Psoas muscle (tissue), 8 donors: ENCODE measurements at places on chromosomes 4 and X. TPM values are rescaled to one million over a fixed set of nuclear protein-coding genes. Genes with fewer than 3 reads are reported as not detected.
A peak's percentile ranks its signal among the peaks of the same experiment; 100 is the strongest.

GRCh38 chr4:53089936-53090729 is 228.0 kb downstream of the RASL11B start:
- no peak for DNase-seq

DNA sequence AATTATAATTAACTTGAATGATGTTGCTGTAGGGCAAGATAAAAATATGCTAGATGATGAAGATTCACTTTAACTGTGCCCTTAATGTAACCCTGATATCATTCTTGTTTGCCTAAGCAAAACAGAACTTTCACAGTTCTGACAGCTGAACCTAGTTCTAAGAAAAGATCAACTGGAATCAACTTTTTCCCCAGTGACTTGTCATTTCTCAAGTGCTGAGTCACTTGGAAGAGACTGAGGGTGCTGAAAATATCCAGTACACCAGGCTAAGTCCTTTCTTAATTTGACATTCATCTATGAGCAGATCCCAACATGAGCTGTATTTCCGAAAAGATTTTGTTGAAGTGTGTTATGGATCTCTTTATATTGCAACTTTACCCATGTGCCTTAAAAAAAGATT is 140.4 kb downstream of the MID1IP1 start:
- no peak for DNase-seq

GRCh38 chrX:74297766-74298165 is 6.2 kb upstream of the ZCCHC13 start:
- DNase-seq: no peak

RNF128 gene
- 7.1 TPM for total RNA-seq

DNA sequence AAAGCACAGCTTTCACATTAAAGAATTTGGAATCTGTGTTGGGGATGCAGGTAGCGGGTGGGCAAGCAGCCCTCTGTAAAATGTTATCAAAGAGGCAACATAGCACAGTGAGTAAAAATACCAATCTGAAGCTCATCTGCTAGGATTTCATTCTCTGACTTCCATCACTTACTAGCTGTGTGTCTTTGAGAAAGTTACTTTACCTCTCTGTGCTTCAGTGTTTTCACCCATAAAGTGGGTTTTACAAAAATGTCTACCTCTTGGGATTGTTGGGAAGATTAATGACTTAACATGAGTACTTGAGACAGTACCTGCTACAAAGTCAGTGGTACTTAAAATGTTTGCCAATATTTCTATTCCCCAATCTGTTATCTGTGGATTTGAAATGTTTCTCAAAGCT is 7.9 kb upstream of the DCUN1D4 start:
- no peak for DNase-seq

DNA sequence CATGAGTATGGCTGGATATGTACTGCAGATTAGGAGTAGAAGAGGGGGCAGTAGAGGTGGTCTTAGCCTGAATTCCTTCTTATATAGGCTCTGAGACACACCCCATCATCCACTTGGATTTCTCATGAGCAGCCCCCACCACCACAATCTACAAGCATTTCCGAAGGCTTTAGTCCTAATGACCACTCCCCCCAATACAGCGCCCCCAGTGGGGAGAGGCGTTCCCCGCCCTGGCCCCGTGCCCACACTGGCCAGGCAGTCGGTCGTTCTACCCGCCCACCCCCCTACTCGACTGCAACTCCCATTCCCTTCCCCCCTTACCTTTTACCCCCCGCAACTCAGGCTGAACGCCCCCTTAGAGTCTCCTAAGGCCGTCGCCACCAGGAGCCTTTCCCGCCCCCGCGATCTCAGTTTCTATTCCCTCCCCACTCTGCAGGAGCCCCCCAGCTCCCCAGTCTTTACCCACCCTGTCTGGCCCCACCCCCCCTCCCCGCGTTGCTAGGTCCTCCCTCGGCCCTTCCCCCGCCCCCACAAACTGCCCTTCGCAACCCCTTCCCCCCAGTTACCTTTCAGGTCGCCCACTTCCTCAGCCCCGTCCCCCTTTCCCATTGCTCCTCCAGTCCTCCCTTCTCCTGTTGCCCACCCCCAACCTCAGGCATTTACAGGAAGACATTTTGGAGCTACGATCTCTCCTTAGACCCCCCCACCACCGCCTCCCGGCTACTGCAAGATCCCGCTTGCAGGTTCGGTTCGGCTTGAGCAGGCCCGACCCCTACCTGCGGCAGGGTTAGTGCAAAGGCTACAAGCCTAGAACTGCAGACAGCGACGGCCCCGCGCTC is 468 bp downstream of the ZMYM3 start:
- peak; percentile 44 for DNase-seq

GRCh38 chrX:129637217-129638109 is 17.3 kb downstream of the APLN start:
- DNase-seq: peak; percentile 63

TIGD4 gene
- total RNA-seq: 0.12 TPM

SRPK3 gene
- total RNA-seq: 78.0 TPM

DNA sequence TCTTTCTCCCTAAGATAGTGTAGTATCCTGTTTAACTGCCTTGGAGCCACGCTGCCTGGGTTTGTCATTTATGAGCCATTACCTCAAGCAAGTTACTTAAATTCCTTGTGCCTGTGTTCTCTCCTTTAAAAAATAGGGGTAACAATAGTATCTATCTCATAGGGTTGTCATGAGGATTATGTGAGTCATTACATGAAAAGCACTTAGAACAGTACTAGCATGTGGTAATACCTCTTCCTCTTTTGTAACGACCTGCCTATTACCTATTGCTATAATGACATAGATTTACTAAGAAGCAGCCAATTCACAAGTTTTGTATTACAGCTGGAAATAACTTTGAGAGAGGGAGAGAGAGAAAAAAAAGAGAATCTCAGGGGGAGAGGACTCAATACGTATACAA is 834.7 kb downstream of the RAPGEF2 start:
- DNase-seq: no peak

XAGE1A gene
- total RNA-seq: not detected

BRS3 gene
- 0.08 TPM for total RNA-seq

- no peak for DNase-seq
Observed at GRCh38 chrX:119359618-119360382, 39.3 kb upstream of the SLC25A43 start.

GRCh38 chr4:84529169-84529751 is 30.2 kb upstream of the NKX6-1 start:
- DNase-seq: no peak

- no peak for DNase-seq
Observed at GRCh38 chrX:152991123-152991522, 2.8 kb downstream of the PNMA5 start.

DNA sequence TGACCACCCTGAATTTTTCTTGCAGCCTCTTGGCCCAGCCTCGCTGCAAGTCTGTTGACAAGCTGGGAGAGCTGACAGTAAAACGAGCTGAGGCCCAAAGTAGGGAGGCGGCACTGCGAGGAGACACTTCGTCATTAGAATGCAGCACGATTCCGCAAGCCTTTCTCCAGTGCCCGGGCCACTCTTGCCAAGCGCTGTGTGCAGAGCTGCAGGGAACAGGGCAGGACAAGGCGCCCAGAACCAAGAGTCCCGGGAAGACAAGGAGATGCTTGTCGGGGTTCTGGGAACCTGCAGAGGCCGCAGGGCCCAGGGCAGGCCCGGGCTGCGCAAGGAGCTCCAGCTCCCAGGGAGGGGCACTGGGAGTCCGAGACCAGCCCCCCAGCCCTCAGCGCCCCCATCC is 187.1 kb downstream of the BCOR start:
- no peak for DNase-seq

- DNase-seq: no peak
Observed at GRCh38 chrX:13212191-13212651, 107.6 kb downstream of the ATXN3L start.

HGFAC gene
- total RNA-seq: 0.46 TPM

- DNase-seq: no peak
Observed at GRCh38 chrX:21779095-21779494, 21.2 kb upstream of the SMPX start.

HS6ST2 gene
- 10.0 TPM for total RNA-seq

MAGEE2 gene
- total RNA-seq: not detected

FRMD7 gene
- total RNA-seq: 0.10 TPM

- DNase-seq: no peak
Observed at GRCh38 chrX:152992115-152992514, 1.8 kb downstream of the PNMA5 start.

DNA sequence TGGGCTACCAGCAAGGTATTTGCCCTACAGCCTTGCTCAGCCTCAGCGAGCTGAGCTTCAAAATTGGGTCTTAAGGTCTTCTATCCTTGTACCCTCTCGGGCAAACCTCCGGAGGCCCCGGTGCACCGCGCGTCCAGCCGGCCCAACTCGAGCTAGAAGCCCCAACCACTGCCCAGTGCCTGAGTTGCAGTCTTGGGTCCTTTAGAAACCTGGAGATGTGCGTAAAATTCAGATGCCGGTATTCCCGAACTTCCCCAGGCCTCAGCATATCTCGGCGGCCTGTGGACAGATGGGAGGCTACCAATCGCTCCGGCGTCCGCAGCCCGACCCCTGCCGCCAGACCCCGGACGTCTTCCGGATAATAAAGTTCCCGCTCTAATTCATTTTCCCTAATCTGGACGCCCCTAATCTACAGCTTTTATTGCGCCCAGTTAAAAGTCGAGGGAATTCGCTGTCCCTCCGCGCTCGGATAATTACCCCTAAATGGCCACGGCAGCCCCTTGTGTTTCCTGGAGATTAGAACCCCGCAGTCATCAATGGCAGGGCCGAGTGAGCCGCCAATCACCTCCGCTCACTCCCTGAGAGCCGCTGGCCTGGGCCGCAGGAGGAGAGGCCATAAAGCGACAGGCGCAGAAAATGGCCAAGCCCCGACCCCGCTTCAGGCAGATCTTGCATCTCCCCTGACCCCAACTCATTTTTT is 1.5 kb upstream of the MSX1 start:
- no peak for DNase-seq

CT45A5 gene
- not detected for total RNA-seq

DNA sequence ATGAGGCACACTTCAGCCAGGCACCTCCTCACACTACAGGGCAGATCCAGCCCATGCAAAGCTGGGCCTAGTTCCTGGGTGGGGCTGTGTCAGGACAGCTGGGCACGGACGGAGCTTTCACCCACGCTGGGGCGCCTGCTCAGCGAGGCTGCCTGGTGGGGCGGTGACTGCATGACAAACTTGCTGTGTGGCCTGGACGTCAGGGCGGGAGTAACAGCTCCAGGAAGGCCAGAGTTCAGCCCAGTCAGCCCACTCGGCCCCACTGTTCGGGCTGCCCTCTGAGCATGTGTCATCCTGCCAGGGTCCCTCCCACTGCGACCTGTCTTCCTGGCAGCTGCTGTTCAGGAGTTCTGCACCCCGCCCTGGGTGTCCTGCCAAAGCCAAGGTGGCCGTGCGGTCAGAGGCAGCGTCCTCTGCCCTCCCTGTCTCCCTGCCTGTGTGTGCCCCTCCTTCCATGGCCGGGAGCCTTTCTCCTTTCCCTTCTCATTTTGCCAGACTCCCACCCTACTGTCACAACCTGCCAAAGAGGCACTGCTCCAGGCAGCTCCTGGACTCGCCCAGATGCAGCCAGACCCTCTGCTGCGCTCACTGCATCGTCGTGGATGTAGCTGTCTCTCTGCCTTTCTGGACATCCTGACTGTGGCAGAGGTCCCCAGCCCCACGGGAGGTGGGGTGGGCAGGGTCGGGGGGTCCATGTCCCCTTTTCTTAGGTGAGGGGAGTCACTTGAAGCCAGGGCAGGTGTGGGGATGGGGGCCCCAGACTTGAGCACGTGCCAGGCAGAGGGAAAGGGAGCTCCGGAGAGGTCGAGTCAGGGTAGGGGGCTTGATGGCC is 33.0 kb upstream of the KIAA0232 start:
- peak; percentile 83 for DNase-seq

- no peak for DNase-seq
Observed at GRCh38 chr4:110860901-110861300, 238.0 kb upstream of the PITX2 start.

DNA sequence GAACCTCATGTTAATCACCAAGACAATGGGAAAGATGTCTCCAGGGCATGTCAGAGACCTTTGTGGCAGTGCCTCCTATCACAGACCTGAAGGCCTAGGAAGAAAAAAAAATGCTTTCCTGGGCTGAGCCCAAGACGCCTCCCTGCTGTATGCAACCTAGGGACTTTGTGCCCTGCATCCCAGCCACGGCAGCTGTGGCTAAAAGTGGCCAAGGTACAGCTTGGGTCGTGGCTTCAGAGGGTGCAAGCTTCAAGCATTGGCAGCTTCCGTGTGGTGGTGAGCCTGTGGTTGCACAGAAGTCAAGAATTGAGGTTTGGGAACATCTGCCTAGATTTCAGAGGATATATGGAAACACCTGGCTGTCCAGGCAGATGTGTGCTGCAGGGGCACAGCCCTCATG is 40.5 kb downstream of the SPANXN3 start:
- DNase-seq: no peak

SLC10A6 gene
- 0.79 TPM for total RNA-seq

GRCh38 chr4:112510291-112511092 is 5.5 kb downstream of the NEUROG2 start:
- DNase-seq: no peak

DNA sequence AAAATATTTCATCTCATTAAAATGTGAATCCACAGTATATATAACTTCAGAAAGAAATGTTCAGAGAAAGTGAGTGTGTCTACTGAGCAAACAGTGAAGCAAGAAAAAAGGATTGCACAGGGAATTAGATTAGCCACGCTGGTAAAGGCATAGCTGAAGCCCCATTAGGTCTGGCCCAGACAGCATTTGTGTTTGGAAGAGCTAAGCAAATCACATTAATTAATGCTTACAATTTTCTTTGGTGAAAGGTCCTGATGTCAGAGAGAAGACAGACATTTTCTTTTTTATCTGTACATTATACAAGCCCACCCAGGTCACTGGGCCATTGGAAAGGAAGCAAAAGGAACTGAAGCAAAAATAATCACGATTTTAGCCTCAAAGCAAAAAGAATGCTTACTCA is 354.6 kb downstream of the GRID2 start:
- no peak for DNase-seq

DNA sequence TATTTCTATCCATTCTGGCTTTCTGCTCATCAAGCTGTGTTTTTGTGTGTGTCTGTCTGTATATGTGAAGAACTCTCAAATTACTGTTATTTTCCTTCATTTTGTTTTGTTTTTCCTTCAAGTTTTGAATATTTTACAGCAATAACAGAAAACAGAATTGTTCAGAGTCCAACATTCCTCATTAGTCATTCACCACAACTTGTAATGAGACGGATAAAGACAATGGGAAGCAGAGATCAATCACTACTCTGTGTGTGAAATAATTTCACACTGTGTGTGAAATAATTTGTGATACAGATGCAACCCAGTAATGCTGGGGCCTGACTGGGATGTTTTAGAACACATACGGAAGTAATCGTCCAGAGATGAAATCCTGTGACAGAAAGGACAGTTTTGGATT is 55.2 kb downstream of the HPGD start:
- DNase-seq: no peak

FRG2 gene
- total RNA-seq: not detected
